GM20000 (cell line): ENCODE measurements at places on chromosomes 2 and 18.

- no peak for DNase-seq
These were observed 61.5 kb downstream of the STPG4 start for GRCh38 chr2:47093626-47094025.

DNA sequence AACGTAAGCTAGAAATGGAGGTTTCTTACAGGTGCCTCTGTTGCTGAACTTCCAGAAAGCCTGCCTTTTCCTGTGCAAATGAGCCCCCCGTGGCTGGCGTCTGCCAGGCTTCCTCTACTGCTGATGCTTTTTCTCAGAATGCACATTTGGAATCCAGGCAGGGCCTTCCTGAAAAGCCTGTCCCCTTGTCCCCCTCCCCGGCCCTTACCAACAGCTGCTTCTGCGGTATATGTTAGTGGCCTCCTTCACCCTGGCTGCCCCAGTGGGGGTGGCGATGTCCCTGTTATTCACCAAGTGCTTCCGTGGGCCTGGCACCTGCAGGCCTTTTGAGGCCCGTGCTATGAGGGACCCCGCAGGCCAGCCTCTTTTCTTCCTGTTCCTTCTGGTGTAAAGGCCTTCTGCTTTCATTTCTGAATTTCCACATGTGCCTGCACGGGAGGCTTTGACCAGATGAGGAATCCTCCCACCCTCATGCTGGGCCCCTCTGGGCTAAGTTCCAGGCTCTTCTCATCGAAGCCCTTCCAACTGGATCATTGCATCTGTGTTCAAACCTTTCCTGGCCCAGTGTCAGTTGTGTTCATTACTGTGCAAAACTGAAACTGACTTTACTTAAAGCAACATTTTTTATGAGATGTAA is 10.4 kb downstream of the CNDP2 start:
- DNase-seq, result no peak

- DNase-seq, result no peak
These were observed 629.9 kb upstream of the ACVR2A start for GRCh38 chr2:147214914-147215313.

DNA sequence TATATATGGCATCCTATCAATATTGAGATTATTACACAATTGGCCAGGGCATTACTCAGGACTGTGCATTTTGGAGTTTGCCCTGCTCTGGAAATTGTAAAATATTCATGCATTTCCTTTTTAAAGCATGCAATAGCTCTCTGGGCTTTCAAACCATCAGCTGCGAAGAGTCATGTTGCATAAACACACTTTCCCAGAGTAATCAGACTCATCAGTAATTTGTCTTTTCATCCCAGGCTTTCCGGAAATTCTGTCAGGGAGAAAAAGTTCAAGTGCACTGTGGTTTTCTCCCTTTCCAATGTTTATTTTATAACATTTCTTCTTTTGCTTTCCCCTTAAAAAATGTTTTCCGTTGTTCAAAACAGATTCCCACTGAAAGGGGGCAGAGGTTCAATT is 38.9 kb upstream of the FHL2 start:
- DNase-seq, result no peak

GRCh38 chr2:168814939-168815907 is 12.8 kb downstream of the NOSTRIN start:
- no peak for DNase-seq

DNA sequence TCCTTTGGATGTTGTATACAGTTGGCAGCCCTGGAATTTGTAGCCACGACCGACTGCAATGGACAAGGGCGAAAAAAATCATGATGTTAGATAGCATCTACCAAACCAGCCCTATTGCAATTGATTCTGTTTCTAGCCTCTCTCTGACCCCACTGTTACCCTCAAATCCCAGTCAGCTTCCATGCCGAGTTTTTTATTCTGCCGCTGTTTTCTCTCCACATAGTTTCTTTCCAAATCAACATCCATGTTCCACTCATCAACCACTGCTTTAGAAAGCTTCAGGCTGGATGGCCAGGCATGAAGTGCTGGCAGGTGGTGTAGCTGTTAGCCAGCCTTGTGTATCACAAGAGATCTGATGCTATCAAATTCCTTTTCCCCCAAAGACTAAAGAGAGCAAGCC is 272.8 kb downstream of the FIGN start:
- DNase-seq, result no peak

DNA sequence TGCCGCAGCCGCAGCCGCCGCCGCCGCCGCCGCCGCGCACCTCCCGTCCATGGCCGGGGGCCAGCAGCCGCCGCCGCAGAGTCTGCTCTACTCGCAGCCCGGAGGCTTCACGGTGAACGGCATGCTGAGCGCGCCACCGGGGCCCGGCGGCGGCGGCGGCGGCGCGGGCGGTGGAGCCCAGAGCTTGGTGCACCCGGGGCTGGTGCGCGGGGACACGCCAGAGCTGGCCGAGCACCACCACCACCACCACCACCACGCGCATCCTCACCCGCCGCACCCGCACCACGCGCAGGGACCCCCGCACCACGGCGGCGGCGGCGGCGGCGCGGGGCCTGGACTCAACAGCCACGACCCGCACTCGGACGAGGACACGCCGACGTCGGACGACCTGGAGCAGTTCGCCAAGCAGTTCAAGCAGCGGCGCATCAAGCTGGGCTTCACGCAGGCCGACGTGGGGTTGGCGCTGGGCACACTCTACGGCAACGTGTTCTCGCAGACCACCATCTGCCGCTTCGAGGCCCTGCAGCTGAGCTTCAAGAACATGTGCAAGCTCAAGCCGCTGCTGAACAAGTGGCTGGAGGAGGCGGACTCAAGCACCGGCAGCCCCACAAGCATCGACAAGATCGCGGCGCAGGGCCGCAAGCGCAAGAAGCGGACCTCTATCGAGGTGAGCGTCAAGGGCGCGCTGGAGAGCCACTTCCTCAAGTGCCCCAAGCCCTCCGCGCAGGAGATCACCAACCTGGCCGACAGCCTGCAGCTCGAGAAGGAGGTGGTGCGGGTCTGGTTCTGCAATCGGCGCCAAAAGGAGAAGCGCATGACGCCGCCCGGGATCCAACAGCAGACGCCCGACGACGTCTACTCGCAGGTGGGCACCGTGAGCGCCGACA is 2.4 kb downstream of the POU3F3 start:
- DNase-seq, result no peak

DNA sequence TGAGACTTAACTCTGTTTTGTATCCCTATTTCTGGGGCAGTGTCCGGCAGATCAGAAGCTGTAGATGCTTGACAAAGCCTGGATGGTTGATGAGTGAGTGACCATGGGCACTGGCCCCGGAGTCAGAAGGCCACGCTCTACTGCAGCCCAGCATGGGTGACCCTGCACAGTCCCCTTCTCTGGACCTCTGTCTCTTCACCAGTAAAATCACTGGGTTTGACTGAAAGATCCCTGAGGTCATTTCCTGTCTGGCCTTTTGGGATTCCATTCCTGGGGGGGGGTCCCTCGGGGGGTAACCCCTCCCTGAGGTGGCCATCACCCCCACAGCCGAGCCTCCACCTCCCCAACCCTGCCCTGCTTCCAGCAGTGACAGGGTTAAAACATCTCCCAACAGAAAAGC is 31.7 kb downstream of the MRPL35 start:
- no peak for DNase-seq

DNA sequence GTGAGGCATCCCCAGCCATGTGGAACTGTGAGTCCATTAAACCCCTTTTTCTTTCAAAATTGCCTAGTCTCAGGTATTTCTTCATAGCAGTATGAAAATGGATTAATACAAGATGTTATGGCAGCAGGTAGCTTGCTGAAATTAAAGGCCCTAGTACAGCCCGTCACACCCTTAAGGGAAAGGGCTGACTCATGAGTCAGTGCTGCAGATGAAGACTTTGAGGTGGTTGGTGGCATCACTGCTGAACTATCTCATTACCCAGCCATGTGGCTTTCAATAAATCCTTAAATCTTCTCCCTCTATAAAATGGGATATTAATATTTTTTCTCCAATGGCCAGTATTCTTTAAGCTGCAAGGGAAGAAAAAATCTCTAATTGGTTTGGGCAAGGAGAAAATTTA is 226.1 kb upstream of the CCDC68 start:
- DNase-seq, result no peak

GRCh38 chr2:133966720-133967304 is 287.1 kb upstream of the MGAT5 start:
- no peak for DNase-seq

DNA sequence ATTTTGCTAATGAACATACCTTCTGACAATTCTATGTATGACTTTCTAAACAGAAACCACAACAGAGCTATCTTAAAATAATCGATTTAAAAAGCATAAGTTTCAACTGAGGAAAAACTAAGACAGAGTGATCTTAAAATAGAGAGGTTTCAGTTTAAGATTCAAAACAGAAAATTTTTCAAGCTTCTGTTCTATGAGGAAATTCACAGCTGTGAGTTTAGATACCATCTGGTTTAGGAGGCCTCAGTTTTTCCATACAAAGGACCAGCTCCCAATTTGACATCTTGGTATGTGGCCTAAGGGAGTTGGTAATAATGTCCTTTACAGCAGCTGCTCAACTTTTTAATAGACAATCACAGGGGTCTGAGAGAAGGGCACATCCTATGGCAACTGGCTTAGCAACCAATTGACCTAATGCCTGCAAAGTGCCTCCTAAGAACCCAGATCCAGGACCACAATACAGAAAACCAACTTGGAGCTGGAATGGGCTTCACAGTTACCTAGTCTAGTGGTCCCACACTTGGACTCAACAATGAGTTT is 39.7 kb downstream of the MDH1 start:
- DNase-seq, result no peak

- DNase-seq, result no peak
These were observed 58.9 kb upstream of the RNU4ATAC start for GRCh38 chr2:121471532-121472469.
